Large intestine (tissue), 12 donors: ENCODE measurements at places on chromosomes 7 and 10. TPM values are rescaled to one million over a fixed set of nuclear protein-coding genes. Genes with fewer than 3 reads are reported as not detected.

TMEM270 gene
- 0.10 TPM for polyA plus RNA-seq

TSPAN33 gene
- polyA plus RNA-seq, result 9.6 TPM

EVX1 gene
- not detected for polyA plus RNA-seq

GIMAP5 gene
- polyA plus RNA-seq, result 9.0 TPM

CPED1 gene
- 12.1 TPM for polyA plus RNA-seq

- H3K36me3 ChIP-seq, result no peaks in the 10 kb centered on the region
- H3K4me3 ChIP-seq, result no peak overlapping the region
- no peak overlapping the region for H3K27ac ChIP-seq
- no peaks in the 10 kb centered on the region for H3K4me1 ChIP-seq
- DNase-seq, result no peak
Observed at GRCh38 chr10:21406595-21407193, 118.8 kb downstream of the SKIDA1 start.

- peaks cover 2% of the 10 kb centered on the region for H3K27me3 ChIP-seq
- no peaks in the 10 kb centered on the region for H3K36me3 ChIP-seq
- no peak overlapping the region for H3K27ac ChIP-seq
- DNase-seq, result no peak
- H3K4me3 ChIP-seq, result no peak overlapping the region
- no peaks in the 10 kb centered on the region for H3K4me1 ChIP-seq
Observed at GRCh38 chr7:73893342-73894101, 32.6 kb downstream of the TMEM270 start.

- no peak overlapping the region for H3K27ac ChIP-seq
- no peak for DNase-seq
- peaks cover 19% of the 10 kb centered on the region for H3K36me3 ChIP-seq
- no peak overlapping the region for H3K4me3 ChIP-seq
- peaks cover 6% of the 10 kb centered on the region for H3K4me1 ChIP-seq
- H3K27me3 ChIP-seq, result no peaks in the 10 kb centered on the region
Observed at GRCh38 chr7:823649-824048, 8.6 kb upstream of the SUN1 start.

- H3K27ac ChIP-seq, result no peak overlapping the region
- no peak for DNase-seq
- H3K4me3 ChIP-seq, result no peak overlapping the region
- H3K36me3 ChIP-seq, result peaks cover 6% of the 10 kb centered on the region
- H3K27me3 ChIP-seq, result no peaks in the 10 kb centered on the region
Observed at GRCh38 chr10:21694631-21695030, 160.6 kb downstream of the MLLT10 start.

- H3K4me3 ChIP-seq, result no peak overlapping the region
- H3K27me3 ChIP-seq, result no peaks in the 10 kb centered on the region
- no peak for DNase-seq
- peaks cover 2% of the 10 kb centered on the region for H3K36me3 ChIP-seq
- H3K27ac ChIP-seq, result no peak overlapping the region
Observed at GRCh38 chr7:33157311-33157710, 27.9 kb downstream of the BBS9 start.

DNA sequence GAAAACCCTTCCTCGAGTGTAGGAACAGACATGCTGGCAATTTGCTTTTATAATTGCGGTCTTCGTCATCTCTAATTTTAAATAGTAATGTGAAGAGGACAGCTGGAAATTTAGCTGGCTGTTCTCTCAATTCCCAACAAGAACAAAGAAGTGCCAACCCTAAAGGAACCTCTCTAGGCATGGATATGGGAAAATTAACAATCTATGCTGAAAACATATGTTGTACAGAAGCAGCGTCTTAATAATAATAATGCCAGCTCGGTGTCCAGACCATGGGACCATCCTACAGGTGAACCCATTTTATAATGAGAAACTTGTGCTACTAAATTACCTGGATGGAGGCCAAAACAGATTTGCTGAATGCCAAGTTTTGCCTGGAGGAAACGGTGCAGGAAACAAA is 641.4 kb upstream of the MGMT start:
- peaks cover 4% of the 10 kb centered on the region for H3K27me3 ChIP-seq
- no peak overlapping the region for H3K4me3 ChIP-seq
- H3K36me3 ChIP-seq, result no peaks in the 10 kb centered on the region

DNA sequence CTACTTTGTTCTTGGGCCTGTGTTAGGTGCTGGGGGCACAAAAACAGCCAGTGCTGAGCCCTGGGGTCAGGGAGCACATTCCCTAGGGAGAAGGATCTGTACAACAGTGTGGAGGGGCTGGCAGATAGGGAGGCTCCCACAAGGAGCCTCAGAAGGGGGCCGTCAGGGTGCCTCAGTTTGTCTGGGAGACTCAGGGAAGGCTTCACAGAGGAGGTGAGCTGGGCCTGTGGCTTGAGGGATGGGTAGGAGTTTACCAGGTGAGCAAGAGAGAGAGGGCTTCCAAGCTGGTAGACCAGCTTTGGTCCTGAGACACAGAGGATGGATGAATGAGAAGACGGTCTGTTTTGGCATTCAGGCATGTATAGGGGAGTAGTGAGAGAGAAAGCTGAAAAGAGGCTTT is 52.1 kb downstream of the CAMK1D start:
- no peak overlapping the region for H3K4me3 ChIP-seq
- no peak for DNase-seq
- H3K27ac ChIP-seq, result no peak overlapping the region
- H3K4me1 ChIP-seq, result peaks cover 10% of the 10 kb centered on the region
- no peaks in the 10 kb centered on the region for H3K36me3 ChIP-seq

- H3K4me3 ChIP-seq, result no peak overlapping the region
- H3K27ac ChIP-seq, result no peak overlapping the region
- H3K36me3 ChIP-seq, result no peaks in the 10 kb centered on the region
Observed at GRCh38 chr10:4016214-4016740, 231.3 kb upstream of the KLF6 start.

GRCh38 chr10:62719061-62719460 is 85.5 kb upstream of the ADO start:
- no peaks in the 10 kb centered on the region for H3K4me1 ChIP-seq
- no peaks in the 10 kb centered on the region for H3K36me3 ChIP-seq
- H3K27ac ChIP-seq, result no peak overlapping the region
- DNase-seq, result no peak
- no peak overlapping the region for H3K4me3 ChIP-seq

GRCh38 chr10:64659311-64659710 is 1138.1 kb downstream of the REEP3 start:
- no peaks in the 10 kb centered on the region for H3K4me1 ChIP-seq
- no peaks in the 10 kb centered on the region for H3K27me3 ChIP-seq
- no peak for DNase-seq
- H3K4me3 ChIP-seq, result no peak overlapping the region
- H3K27ac ChIP-seq, result no peak overlapping the region

- H3K27ac ChIP-seq, result no peak overlapping the region
- H3K4me3 ChIP-seq, result no peak overlapping the region
- no peaks in the 10 kb centered on the region for H3K36me3 ChIP-seq
- H3K27me3 ChIP-seq, result no peaks in the 10 kb centered on the region
- DNase-seq, result no peak
Observed at GRCh38 chr7:78760620-78761355, 692.7 kb downstream of the MAGI2 start.

DNA sequence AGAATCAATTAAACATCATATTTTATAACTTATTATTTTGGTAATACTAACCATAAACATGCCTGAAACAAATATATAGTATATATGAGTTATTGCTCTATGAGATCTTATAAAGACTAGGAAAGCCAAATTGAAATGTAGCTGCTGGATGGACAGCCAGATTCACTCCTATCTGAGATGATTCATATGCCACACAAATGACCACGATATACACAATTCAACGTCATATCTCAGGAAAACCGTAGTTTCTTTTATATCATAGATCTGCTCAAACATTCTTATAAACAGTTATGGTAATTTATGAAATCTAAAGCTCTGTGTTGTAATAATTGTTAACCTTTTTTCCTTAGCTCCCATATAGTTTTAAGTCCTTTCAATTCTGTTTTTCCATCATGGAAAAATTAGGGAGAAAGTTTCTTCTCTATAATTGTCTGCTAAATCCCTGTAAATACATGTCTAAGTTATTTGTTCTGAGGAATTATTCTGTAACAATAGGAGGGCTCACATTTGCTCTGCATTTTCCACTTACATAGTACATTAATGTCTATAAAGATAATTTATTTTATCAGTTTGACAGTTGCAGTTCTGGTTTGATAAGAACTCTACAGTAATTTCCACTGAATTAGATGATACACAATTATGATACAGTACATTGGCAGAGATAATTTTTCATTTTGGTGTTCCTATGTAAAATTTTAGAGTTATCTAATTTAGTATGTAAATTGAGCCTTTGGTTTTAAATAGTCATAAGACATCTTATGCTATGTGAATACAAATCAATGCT is 42.7 kb downstream of the GNAT3 start:
- DNase-seq, result no peak
- H3K4me3 ChIP-seq, result no peak overlapping the region
- no peak overlapping the region for H3K27ac ChIP-seq
- no peaks in the 10 kb centered on the region for H3K36me3 ChIP-seq
- peaks cover 15% of the 10 kb centered on the region for H3K4me1 ChIP-seq
- no peaks in the 10 kb centered on the region for H3K27me3 ChIP-seq

GRCh38 chr10:32041290-32042028 is 14.8 kb downstream of the KIF5B start:
- no peak for DNase-seq
- H3K27ac ChIP-seq, result no peak overlapping the region
- H3K27me3 ChIP-seq, result no peaks in the 10 kb centered on the region
- peaks cover 34% of the 10 kb centered on the region for H3K36me3 ChIP-seq
- H3K4me3 ChIP-seq, result no peak overlapping the region
- H3K4me1 ChIP-seq, result peaks cover 8% of the 10 kb centered on the region

- no peak overlapping the region for H3K4me3 ChIP-seq
- no peak overlapping the region for H3K27ac ChIP-seq
- no peaks in the 10 kb centered on the region for H3K4me1 ChIP-seq
- DNase-seq, result no peak
- no peaks in the 10 kb centered on the region for H3K27me3 ChIP-seq
Observed at GRCh38 chr10:101969412-101969922, 86.5 kb downstream of the ARMH3 start.

DNA sequence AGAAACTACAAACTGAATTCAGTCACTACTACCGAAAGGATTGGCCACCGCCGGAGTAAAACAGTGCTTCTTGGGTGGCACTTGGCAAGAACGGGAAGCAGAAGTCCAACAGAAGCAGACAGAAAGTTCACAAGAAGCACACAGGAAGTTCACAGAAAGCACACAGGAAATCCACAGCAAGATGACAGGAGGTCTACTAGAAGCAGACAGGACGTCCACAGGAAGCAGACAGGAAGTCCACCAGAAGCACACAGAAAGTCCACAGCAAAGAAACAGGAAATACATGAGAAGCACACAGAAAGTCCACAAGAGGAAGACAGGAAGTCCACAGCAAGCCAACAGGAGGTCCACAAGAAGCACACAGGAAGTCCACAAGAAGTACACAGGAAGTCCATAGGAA is 399.2 kb upstream of the AUTS2 start:
- no peaks in the 10 kb centered on the region for H3K36me3 ChIP-seq
- no peak overlapping the region for H3K4me3 ChIP-seq
- H3K4me1 ChIP-seq, result no peaks in the 10 kb centered on the region

GRCh38 chr7:77975672-77976480 is 177.3 kb downstream of the PHTF2 start:
- no peaks in the 10 kb centered on the region for H3K27me3 ChIP-seq
- H3K36me3 ChIP-seq, result no peaks in the 10 kb centered on the region
- no peaks in the 10 kb centered on the region for H3K4me1 ChIP-seq

DNA sequence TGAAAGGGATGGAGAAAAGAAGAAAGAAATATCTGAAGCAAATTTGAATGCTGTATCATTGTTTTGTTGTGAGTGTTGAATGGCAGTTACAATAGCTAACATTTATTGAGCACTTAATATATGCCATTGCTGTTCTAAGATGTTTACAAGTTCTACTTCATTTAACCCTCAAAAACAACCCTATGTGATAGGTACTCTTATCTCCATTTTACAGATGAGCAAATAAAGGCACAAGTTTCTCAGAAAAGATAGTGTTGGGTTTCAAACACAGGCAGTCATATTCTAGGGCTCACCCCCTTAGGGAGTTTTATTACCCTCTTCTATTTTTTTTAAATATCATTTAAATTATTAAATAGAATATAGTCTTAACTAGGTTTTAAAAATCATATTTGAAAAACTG is 8.3 kb upstream of the ELAPOR2 start:
- H3K4me3 ChIP-seq, result no peak overlapping the region
- no peaks in the 10 kb centered on the region for H3K27me3 ChIP-seq
- H3K4me1 ChIP-seq, result no peaks in the 10 kb centered on the region
- no peak for DNase-seq
- no peak overlapping the region for H3K27ac ChIP-seq

GRCh38 chr7:158956805-158957509 is 100.6 kb downstream of the DYNC2I1 start:
- no peak overlapping the region for H3K4me3 ChIP-seq
- H3K36me3 ChIP-seq, result no peaks in the 10 kb centered on the region
- DNase-seq, result no peak
- H3K4me1 ChIP-seq, result peaks cover 4% of the 10 kb centered on the region
- peaks cover 7% of the 10 kb centered on the region for H3K27me3 ChIP-seq

DNA sequence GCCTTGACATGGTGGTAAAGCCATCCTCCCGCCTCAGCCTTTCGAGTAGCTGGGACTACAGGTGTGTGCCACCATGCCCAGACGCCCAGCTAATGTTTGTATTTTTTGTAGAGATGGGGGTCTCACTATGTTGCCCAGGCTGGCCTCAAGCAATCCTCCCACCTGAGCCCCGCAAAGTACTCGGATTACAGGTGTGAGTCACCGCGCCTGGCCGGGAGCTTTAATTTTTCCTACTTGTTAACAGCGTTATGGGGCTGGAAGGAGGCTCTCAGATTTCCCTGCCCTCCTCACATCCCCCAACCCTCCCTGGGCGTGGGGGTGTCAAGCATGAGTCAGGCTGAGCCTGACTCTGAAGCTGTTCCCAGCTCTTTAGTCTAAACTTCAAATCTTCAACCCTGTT is 8.3 kb downstream of the ALKBH4 start:
- no peak overlapping the region for H3K27ac ChIP-seq
- no peaks in the 10 kb centered on the region for H3K4me1 ChIP-seq
- peaks cover 35% of the 10 kb centered on the region for H3K36me3 ChIP-seq

GRCh38 chr10:80501381-80501912 is 36.3 kb upstream of the SH2D4B start:
- H3K4me3 ChIP-seq, result no peak overlapping the region
- H3K27me3 ChIP-seq, result no peaks in the 10 kb centered on the region
- H3K4me1 ChIP-seq, result peaks cover 89% of the 10 kb centered on the region

- no peaks in the 10 kb centered on the region for H3K36me3 ChIP-seq
- H3K4me1 ChIP-seq, result peaks cover 10% of the 10 kb centered on the region
- no peak for DNase-seq
Observed at GRCh38 chr7:106060394-106060920, 51.7 kb downstream of the SYPL1 start.

- H3K4me1 ChIP-seq, result no peaks in the 10 kb centered on the region
- no peak overlapping the region for H3K27ac ChIP-seq
- H3K36me3 ChIP-seq, result peaks cover 3% of the 10 kb centered on the region
- no peaks in the 10 kb centered on the region for H3K27me3 ChIP-seq
- H3K4me3 ChIP-seq, result no peak overlapping the region
- DNase-seq, result no peak
Observed at GRCh38 chr10:35433851-35434426, 97.6 kb downstream of the CCNY start.

DNA sequence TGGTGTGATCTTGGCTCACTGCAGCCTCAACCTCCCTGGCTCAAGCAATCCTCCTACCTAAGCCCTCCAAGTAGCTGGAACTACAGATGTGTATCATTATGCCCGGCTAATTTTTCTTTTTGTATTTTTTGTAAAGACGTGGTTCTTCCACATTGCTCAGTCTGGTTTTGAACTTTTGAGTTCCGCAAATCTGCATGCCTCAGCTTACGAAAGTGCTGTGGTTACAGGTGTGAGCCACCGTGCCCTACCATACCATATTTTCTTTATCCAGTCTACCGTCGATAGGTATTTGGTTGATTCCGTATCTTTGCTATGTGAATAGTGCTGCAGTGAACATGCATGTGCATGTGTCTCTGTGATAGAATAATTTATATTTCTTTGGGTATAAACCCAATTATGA is 6.5 kb downstream of the ZNF107 start:
- H3K27me3 ChIP-seq, result no peaks in the 10 kb centered on the region
- H3K27ac ChIP-seq, result no peak overlapping the region
- no peak overlapping the region for H3K4me3 ChIP-seq
- H3K36me3 ChIP-seq, result peaks cover 20% of the 10 kb centered on the region
